ENCODE measurements at places on chromosomes 2 and 18.

- no peak for DNase-seq
These were observed 131.3 kb downstream of the PRPF40A start for GRCh38 chr2:152585830-152586484.

DNA sequence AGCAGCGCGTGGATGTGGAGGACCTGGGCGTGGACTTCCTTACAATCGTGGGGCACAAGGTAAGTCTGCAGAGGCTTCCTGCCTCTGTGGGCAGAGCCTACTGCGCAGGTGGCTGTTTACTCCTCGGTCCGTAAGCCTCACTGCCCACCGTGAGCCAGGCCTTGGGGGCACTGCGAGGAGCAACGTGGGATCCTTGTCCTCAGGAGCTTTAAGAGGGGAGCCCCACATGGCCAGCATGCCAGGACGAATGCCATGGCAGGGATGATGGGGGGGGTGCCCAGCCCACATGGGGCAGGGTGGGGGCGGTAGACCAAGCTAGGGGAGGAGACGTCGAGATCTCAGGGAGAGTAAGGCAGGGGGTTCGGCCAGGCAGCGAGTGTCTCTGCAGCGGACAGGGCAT lies 18.0 kb upstream of the ESPNL start:
- no peak for DNase-seq

- no peak for DNase-seq
These were observed 43.0 kb downstream of the STAT1 start for GRCh38 chr2:190970873-190971506.

GRCh38 chr2:168789776-168790175 lies 12.7 kb upstream of the NOSTRIN start:
- no peak for DNase-seq

GRCh38 chr2:149348291-149348690 lies 17.9 kb downstream of the LYPD6 start:
- DNase-seq = no peak

DNA sequence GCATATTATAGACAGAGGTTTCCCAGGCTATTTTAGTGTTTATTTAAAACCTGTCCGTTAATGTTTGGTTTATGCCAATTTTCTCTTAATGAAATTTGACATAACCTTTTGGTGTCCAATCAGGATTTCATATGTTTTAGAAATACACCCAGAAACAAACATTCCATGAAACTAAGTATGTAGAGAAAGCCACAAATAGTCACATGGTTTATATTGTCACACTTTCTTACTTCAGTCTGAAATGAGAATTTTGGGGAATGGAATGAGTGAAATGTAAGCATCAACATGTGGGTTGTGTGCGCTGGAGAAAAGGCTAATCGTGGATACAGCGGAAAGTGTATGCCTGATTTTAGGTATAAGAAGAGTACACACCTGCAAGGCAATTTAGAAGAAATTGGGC lies 277.0 kb upstream of the RAB12 start:
- DNase-seq = no peak

- DNase-seq = no peak
These were observed 1.9 kb downstream of the CD302 start for GRCh38 chr2:159795841-159796690.

DNA sequence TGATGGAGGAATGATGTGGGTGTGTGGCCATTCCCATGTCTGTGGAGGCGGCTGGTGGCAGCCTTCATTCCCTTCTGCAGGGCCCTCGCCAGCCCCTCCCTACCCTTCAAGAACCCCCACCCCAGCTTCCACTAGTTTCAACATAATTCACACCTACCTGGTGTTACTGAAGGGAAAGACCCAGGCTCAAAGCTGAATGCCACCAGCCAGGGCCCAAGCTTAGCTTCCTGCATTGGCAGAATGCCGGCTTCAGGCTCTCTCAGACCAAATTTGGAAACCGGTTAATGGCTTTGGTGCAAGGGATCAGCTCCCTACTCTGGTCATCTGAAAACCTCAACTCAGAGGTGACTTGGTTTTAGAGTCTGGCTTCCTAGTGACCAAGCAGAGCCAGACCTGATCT lies 16.9 kb downstream of the GAREM2 start:
- DNase-seq = no peak

- no peak for DNase-seq
These were observed 81.1 kb upstream of the HS6ST1 start for GRCh38 chr2:128399690-128400291.

- DNase-seq = peak; percentile 5
These were observed 116.3 kb upstream of the CDCA7 start for GRCh38 chr2:173238385-173238784.

DNA sequence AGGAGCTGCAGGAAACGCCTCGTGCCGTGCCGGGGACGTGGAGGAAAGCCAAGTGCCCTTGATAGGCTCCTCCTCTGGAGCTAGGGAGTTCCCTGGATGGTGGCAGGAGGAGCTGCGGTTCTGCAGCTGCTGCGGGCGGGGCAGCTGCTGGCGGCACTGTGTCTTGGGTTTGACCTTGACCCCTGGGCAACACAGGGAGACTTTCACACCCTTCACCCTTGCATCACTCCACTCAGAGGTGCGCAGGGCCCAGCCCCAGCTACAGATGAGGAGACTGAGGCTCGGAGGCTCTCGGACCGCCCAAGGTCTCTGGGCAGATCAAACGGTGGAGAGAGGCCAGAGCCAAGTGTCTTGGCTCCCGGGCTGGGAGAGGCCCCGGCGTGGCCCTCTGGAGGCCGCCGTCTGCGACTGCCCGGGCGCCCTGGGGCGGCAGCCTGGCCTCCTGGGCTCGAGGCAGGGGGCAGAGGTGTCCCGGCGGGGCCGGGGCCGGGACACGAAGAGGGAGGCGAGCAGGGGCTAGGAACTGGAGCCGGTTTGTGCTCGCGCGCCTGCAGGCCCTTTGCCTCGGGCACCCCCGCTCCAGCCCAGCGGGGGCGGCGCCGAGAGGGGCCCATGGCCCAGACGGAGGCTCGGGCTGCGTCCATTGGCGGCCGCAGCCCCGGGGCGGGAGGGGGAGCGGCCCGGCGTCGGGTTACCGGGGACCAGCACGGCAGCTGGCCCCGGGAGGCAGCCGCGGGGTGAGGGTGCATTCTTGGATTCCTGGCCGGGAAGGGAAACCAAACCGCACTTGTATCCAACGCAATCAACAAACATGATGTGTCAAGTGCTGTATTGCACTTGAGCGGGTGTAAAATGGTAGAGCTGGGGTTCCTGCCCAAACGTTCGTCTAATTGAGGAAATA lies 129.6 kb upstream of the SLC1A4 start:
- peak; percentile 48 for DNase-seq

GRCh38 chr2:227504700-227505099 lies 32.7 kb downstream of the AGFG1 start:
- DNase-seq = no peak

GRCh38 chr2:221129657-221130056 lies 442.4 kb downstream of the EPHA4 start:
- DNase-seq = no peak

DNA sequence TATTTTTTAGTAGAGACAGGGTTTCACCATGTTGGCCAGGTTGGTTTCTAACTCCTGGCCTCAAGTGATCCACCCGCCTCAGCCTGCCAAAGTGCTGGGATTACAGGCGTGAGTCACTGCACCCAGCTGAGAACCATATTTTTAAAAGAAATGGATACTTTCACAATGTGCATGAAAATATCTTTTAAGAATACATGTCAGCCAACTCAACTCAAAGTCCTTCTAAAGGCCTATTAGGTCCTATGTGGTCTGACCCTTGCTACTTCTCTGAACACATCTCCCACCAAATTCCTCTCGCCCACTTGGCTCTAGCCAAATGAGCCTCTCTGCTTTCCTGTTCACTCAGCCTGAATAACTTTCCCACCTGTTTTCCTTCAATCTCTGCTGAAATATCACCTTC lies 119.6 kb downstream of the MTX2 start:
- no peak for DNase-seq

DNA sequence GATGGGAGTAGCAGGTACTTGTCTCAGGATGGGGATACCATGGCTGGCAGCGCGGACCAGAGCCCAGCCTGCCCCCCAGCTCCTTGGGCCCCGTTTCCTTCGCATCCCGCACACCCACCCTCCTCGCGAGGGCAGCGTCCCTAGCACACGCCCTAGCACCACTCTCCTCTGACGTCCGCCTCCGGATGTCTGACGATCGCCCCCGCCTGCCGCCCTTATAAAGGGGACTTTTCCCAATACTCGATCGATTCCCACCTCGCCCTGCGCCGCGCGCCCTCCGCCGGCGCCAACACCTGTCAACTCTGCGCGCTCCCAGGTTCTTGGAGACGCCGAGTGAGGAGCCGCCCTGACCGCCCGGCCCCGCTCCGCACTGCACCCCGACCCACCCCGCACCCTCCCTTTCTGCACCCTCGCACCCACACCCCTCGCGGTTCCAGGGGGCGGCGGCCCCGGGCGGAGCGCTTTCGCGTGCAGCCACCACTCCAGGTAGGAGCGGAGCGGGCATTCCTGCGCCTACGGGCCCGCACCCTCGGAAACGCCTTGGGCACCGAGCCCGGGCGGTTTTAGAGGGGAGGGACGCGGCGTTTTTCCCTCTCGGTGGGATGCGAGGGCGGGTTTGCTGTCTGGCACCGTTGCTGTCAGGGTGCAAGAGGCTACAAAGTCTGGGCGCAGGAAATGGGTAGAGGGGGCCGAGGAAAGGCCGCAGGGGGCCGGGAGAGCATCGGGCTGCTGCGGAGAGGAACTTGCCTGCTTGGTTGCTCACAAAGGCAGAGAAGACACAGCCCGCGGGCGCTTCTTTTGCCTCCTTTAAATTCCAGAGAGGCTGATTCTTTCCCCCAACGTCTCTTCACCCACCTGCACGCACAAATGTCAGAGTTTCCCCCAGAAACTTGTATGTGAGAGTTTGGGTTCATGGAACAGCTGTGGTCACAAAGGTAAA lies at the start of gene SLC5A7:
Gene SLC5A7 (plus strand): TSS at position 247 of the 940 bp plus-strand sequence. CDS start 1,632 bp downstream, outside the sequence.
- DNase-seq = no peak

DNA sequence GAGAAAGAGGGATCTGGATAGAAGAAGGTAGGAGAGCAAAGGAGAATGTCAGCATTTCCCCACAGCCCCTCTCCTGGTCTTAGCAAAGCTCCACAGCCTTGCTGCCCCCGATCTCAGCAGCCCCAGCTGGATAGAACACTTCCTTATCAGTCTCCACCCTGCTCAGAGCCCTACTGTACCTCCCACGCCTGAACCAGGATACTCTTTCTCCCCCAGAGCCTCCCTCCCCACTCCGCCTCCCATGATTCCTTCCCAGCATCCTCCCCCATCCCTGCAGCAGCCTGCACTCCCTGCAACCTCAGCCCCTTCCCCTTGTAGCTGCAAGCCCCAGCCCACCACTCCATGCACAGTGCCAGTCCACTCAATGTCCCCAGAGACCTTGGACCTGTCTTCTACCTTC lies 25.8 kb downstream of the PLB1 start:
- DNase-seq = no peak

GRCh38 chr2:206230060-206230762 lies 44.3 kb upstream of the ZDBF2 start:
- peak; percentile 78 for DNase-seq

GRCh38 chr2:122627388-122627787 lies 871.9 kb downstream of the TSN start:
- DNase-seq = no peak

- DNase-seq = no peak
These were observed 199.6 kb downstream of the MGAT5 start for GRCh38 chr2:134453476-134453875.

DNA sequence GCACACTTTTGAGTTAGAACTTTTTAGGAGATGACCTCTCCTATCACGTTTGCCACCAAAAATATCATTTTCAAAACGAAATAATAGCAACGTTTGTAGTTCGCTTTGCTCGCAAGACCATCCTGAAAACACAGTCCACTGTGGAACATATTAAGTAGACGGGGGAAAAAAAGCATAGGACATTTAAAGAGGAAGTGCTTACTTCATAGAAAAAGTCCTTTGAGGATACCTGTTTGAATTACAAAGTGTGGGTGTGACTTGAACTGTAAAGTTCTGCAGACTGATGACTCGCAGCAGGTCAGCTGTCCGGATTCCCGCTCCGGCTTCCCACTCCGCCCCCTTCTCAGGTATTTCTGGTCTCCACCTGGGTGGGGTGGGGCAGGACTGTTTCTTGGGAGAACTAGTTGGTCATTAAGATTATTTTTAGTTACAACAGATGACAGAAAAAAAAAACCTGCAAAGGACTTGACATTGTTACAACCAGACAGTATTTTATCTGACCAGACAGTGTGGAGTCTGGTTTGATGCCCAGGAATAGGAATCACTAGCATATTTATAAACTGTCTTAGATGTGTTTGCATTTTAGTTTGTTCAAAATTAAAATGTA lies 13.3 kb downstream of the CNOT11 start:
- no peak for DNase-seq

DNA sequence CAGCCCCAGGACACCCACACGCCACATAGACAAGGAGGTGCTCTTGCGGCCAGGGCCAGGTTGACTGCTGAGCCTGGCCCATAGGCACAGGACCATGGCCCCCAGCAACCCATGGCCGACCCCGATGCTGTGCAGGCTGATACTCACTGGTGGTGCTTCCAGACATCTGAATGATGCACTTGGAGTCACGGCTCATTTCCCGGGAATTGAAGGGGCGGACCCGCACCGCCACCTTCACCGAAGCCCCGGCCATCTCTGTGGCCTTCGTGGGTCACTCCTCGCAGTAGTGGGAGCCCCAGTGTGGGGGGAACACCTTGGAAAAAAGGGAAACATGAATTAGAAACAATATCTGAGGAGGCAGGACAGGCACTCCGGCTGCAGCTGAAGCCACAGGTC lies 22.5 kb downstream of the KIF1A start:
- DNase-seq = no peak

- no peak for DNase-seq
These were observed 190.8 kb downstream of the RNF152 start for GRCh38 chr18:61702007-61702406.

- no peak for DNase-seq
These were observed 110.0 kb downstream of the CDH20 start for GRCh38 chr18:61443081-61443725.

DNA sequence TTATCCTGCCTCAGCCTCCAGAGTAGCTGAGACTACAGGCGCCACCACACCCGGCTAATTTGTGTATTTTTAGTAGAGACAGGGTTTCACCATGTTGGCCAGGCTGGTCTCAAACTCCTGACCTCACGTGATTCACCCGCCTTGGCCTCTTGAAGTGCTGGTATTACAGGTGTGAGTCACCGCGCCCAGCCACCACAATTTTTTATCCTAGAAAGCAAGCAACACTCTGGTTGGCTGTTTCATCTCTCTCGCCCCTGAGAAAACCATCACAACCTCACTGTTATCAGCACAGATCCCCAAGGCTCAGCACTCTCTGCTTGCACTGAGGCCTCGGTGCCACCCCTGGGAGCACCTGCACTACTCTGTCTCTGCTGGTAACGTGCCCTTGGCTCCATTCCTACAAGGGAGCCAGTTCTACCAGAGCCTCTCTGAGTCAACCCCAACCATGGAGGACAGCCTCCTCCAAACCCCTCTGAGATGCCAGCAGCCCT lies 134.8 kb upstream of the AGAP1 start:
- DNase-seq = no peak

- DNase-seq = no peak
These were observed 69.7 kb upstream of the ALK start for GRCh38 chr2:29991086-29991485.
